ENCODE measurements at places on chromosomes 5 and 9.

DNA sequence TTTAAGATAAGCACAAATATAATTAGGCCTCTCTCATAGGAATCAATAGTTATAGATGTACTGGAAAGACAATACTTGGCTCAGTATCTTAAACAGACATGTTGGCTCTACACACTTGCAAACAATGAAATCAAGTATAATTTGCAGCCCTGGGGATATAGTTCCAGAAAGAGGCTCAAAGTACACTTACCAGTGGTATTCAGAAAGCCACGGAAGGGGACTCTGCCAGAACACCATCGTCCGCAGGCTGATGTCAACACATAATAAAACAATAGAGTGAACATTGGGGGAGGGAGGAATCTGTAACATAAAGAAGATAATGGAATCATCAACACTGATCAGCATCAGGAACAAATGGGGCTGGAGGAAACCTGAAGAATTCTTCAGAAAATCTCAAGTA, 31.2 kb upstream of the EBF1 start:
- DNase-seq = no peak
- no peaks in the 10 kb centered on the region for H3K27me3 ChIP-seq
- H3K4me3 ChIP-seq = no peak overlapping the region
- H3K27ac ChIP-seq = no peak overlapping the region

DNA sequence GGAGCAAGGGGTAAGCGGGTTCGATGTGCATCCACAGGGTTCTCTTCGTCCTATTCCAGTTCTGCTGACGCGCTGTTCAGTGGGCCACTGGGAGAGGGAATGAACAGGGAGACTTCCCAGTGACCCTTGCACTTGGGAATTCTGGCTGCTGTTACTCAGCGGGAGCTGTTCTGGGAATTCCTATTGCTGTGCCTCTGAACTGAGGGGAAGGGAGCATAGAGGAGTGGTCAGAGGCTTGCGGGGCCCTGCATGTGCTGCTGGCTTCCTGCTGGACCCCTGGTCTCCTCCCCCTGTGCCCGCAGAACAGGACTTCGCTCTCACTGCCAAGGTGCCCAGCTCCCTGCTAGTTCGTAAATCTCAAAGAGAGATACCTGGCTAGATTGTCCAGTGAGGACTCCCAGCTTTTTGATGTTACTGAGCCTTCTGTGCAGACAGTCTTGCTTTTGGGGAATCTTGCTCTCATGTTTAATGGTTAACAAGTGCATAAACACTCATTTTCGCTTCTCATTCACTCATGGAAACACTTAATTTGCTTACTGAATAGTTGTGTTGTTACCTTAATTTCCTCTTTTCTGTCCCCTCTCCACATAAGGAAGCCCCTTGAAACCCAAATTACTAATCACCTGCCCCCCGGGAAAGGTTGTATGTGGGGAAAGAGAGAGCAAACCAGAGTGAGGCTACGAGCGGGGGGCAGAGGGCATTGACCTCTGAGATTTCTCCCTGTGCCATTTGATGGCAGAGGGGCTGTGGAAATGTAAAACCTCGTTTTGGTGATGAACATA, 5.9 kb downstream of the TRIO start:
- no peaks in the 10 kb centered on the region for H3K27me3 ChIP-seq
- H3K36me3 ChIP-seq = no peaks in the 10 kb centered on the region

GRCh38 chr5:91177639-91178038, 205.5 kb downstream of the ARRDC3 start:
- no peak overlapping the region for H3K4me3 ChIP-seq
- no peaks in the 10 kb centered on the region for H3K27me3 ChIP-seq
- peaks cover 26% of the 10 kb centered on the region for H3K4me1 ChIP-seq
- H3K27ac ChIP-seq = no peak overlapping the region

DNA sequence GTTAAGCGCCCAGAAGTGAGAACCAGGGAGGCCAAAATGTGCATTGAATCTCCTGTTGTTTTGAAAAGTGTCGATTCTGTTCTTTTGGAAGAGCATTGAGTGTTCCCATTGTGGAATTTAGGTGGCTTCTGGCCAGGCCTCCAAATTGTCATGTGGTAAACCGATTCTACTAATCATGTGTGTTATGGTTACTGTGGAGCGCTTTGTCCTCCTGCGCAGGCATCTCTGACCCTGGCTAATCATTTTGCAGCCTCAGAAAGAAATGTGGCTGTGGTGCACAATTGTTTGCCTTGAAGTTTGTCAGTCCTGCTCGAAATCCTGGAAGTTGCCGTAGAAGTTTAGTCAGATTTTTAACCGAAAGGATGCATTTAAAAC, 121.3 kb downstream of the RASGRF2 start:
- DNase-seq = no peak
- no peaks in the 10 kb centered on the region for H3K4me1 ChIP-seq
- H3K4me3 ChIP-seq = no peak overlapping the region
- H3K27me3 ChIP-seq = no peaks in the 10 kb centered on the region
- no peak overlapping the region for H3K27ac ChIP-seq

DNA sequence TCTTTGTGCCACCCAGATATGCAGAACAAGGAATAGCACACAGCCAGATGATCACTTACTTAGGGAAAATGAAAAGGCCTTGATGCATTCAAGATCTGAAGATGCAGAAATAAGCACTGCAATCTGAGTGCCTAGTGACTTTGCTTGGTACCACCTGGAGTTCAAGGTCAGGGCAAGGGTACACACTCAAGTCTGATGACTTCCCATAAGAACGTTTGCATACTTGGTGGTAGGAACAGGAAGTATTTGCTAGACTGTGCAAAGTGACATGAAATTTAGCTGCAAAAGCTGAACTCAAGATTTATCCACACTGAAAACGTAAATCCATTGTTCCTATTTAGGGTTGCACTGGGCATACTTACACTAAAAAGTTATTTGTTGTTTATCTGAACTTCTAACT, 177.1 kb downstream of the PIK3R1 start:
- DNase-seq = no peak
- H3K36me3 ChIP-seq = no peaks in the 10 kb centered on the region
- no peak overlapping the region for H3K4me3 ChIP-seq
- H3K27me3 ChIP-seq = no peaks in the 10 kb centered on the region
- peaks cover 4% of the 10 kb centered on the region for H3K4me1 ChIP-seq
- H3K27ac ChIP-seq = no peak overlapping the region

DNA sequence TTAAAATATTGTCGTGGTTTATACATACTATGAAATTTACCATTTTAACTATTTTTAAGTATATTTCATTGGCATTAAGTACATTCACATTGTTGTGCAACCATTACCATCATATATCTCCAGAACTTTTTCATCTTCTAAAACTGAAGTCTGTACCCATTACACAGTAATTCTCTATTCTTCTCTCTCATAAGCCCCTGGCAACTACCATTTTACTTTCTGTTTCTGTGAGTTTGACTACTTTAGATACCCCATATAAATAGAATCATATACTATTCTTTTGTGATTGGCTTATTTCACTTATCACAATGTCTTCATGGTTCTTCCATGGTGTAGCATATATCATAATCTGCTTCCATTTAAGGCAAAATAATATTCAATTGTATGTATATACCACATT, 30.3 kb downstream of the NDUFS4 start:
- no peaks in the 10 kb centered on the region for H3K36me3 ChIP-seq
- no peak overlapping the region for H3K27ac ChIP-seq
- peaks cover 18% of the 10 kb centered on the region for H3K4me1 ChIP-seq
- DNase-seq = no peak
- no peak overlapping the region for H3K4me3 ChIP-seq

DNA sequence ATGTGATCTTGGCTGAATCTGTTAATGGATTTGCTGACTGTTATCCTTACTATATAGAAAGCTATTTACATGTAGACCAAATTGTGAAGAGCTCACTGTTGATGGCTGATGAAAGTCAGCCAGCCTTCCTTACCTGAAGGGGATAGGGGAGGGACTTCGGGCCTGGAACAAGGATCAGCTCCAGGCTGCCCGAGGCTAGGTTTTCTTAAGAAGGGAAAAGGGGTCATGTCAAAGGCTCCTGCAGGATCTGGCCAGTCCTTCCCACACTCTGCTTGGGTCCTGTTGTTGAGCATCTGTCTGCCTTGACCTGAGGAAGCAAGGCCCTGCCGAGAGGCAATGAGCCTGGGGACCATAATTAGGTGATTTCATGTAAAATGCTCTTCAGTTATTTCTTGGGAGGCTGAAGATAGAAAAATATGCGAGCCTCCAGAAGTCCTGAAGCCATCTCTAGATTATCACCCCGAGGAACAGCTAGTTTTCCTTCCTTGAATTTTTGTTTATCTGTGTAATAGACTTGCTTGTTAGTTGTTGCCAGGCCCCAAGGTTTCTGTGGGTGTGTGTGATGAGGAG, 261.4 kb downstream of the PDZD2 start:
- H3K36me3 ChIP-seq = no peaks in the 10 kb centered on the region
- no peak overlapping the region for H3K4me3 ChIP-seq

DNA sequence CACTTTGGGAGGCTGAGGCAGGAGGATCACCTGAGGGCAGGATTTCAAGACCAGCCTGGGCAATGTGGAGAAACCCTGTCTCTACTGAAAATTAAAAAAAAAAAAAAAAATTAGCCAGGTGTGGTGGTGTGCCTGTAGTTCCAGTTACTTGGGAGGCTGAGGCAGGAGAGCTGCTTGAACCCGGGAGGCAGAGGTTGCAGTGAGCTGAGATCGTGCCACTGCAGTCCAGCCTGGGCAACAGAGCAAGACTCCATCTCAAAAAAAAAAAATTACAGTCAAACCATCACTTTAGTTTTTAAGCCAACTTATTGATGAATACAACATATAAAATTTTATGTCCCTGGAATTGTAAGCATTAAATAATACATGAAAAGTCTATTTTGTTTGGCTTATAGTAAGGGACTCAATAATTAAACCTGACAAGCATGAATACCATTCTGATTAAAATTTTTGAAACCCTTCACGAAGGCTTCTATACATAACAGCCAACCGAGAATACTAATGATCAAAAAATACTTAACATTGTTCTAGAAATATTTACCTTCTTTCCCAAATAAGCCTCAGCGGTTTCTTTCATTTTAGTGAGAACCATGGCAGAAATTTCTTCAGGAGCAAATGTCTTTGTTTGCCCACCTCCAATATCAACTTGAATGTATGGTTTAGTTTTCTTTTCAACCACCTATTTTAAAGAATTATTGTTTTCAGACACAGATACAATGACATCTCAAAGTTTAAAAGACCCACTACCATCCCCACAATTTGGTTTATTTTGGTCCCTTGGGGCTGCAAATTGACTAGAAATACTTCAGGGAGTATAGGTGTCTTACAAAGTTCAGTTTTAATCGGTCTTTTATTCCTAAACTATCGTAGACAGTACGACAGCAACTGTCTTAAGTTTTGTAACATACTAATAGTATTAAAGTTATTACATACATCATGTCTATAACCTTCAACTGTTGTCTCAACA, 1.2 kb downstream of the HSPA5 start:
- no peaks in the 10 kb centered on the region for H3K27me3 ChIP-seq
- peaks cover 40% of the 10 kb centered on the region for H3K4me1 ChIP-seq
- peak overlapping the region; percentile 98 for H3K27ac ChIP-seq
- peak overlapping the region; percentile 69 for H3K4me3 ChIP-seq

DNA sequence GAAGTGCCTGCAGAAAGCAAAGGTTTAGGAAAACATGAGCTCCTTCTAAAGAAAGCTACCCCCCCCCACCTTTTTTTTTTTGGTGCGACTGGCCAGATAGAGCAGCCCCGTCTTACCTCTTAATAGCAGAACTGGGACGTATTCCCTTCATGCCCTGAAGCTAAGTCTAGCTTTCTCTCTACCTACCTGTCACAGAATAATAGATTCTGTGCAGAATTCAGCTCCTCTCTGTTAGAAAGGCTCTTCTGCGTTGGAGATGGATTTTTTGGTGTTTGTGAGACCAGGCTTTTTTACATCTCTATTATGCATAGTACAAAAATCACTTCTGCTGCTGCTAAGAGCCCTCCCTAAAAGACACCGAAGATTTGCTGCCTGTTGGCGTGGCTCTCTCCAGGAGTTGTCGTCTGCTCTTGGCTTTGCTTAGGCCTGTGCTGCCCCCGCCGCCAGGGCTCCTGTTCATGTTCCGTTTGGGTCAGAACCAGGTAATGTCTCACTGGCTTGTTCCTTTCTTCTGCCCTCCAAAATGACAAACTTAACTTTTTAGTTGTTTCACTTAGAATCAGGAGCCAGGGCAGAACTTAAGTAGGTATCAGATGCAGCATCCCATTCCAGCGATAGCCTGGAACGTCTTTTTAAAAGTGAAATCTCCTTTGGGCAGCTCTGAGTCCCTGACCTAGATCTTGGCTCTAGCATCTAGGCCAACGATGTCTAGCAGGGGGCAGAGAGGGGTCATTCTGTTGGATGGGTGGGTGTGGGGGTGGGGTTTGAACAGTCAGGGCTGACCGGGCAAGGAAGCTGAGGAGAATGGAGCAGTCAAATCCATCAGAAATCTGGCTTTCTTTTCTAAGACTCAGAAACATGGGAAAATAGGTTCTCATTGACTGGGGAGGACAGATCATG, 2.5 kb downstream of the TRIO start:
- no peaks in the 10 kb centered on the region for H3K36me3 ChIP-seq
- H3K4me3 ChIP-seq = peak overlapping the region; percentile 91
- no peaks in the 10 kb centered on the region for H3K27me3 ChIP-seq
- DNase-seq = no peak
- H3K27ac ChIP-seq = peak overlapping the region; percentile 81

- H3K4me1 ChIP-seq = peaks cover 34% of the 10 kb centered on the region
- H3K4me3 ChIP-seq = no peak overlapping the region
- H3K27ac ChIP-seq = peak overlapping the region; percentile 75
- no peaks in the 10 kb centered on the region for H3K36me3 ChIP-seq
- peak; percentile 86 for DNase-seq
- no peaks in the 10 kb centered on the region for H3K27me3 ChIP-seq
Observed at GRCh38 chr5:68264024-68264956, 48.7 kb downstream of the PIK3R1 start.

GRCh38 chr5:57932761-57933160, 450.1 kb upstream of the ACTBL2 start:
- H3K4me1 ChIP-seq = no peaks in the 10 kb centered on the region
- H3K27ac ChIP-seq = no peak overlapping the region
- H3K36me3 ChIP-seq = no peaks in the 10 kb centered on the region

- H3K4me3 ChIP-seq = no peak overlapping the region
- H3K36me3 ChIP-seq = peaks cover 86% of the 10 kb centered on the region
- H3K4me1 ChIP-seq = peaks cover 17% of the 10 kb centered on the region
- peak; percentile 41 for DNase-seq
Observed at GRCh38 chr5:83562071-83562606, 90.6 kb downstream of the VCAN start.

DNA sequence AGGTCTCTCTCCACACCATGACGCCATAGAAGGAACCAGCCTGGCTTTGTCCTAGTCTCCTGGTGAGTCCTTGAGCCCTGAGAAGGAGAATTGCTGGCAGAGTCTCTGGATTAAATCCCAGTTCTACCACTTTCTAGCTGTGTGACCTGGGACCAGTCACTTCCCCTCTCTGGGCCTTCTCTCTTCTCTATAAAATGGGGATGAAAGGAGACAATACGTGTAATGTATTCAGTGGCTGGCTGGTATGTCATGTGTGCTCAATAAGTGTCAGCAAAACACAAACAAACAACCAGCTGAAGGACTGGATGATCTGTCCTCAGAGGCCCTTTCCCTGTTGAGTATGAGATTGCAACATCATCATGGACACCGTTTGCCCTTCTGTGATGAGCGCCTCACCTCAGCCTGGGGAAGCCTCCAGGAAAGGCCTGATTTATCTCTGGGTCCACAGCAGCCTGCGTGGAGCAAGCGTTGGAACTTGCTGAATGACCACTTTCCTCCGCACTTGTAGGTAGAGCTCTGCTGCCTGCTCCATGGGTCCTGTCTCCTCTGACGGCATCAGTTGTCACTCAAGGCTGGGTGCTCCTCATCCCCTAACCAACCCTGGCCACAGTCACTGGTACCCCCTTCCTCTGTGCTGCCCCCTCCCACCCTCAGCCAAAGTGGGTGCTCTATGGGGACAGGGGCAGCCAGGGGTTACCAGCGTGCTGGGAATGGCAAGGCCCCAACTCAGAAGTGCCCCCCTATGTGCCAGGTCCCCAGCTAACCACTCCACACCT, 3.6 kb upstream of the NR5A1 start:
- no peak for DNase-seq
- no peak overlapping the region for H3K4me3 ChIP-seq
- H3K4me1 ChIP-seq = peaks cover 14% of the 10 kb centered on the region
- H3K27me3 ChIP-seq = peaks cover 8% of the 10 kb centered on the region
- H3K36me3 ChIP-seq = no peaks in the 10 kb centered on the region
